ENCODE measurements at places on chromosomes 12 and 14.

- DNase-seq: no peak
Measured at GRCh38 chr14:85575617-85575898, 45.6 kb downstream of the FLRT2 start.

DNA sequence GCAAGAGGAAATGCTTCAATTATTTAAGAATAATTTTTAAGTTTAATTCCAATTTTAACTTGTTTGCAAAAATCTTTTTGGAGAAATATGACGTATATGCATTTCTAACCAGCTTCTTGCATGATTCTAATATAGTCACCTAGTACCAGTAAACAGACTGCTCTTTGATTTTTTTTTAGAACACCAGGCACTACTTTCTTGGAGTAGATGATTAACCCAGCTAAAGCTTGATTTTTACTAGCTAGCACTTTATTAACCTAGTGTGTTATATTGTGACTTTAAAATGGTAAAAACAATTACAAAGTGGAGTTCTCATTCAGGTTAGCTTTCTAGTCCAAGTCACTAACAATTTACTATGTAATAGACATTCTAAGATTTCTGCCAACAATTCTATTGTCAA is 32.6 kb upstream of the FGD4 start:
- no peak for DNase-seq

DNA sequence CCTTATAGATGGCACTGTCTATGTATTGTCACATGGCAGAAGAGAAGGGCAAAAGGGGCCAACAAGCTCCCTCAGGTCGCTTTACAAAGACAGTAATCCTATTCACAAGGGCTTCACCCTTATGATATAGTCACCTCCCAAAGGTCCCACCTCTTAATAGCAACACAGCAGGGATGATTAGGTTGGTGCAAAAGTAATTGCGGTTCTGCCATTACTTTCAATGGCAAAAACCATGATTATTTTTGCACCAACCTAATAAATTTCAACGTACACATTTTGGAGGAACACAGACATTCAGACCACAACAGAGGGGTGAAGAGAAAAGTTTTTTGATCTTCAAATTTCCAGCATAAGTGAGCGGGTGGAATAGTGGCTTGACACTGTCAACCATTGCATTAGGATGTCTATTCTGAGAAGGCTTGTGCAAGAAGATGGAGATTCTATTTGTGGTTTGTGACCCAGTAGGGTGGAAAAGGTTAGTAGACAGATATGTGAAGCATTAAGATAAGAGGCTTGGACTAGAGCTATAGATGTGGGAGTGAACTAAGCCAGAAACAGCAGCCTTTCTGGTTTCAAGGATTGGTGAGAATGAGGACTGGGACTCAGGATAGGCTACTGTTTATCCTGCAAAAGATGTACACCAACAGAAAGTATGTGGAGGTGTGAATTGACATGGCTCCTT is 75.5 kb upstream of the CPSF6 start:
- no peak for DNase-seq

DNA sequence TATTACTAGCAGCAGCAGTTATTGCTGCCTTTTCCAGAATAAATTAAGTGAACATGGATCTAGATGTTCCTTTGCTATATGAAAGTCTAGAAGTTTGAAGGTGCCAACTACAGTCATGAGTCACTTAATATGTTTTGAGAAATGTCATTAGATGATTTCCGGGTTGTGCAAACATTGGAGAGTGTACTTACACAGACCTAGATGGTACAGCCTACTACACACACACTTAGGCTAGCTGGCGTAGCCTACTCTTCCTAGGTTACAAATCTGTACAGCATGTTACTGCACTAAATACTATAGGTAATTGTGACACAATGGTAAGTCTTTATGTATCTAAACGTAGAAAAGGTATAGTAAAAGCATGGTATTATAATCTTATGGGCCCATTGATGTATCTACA is 368.1 kb downstream of the PDZRN4 start:
- no peak for DNase-seq

- no peak for DNase-seq
Measured at GRCh38 chr12:98669751-98670150, 24.7 kb downstream of the APAF1 start.

GRCh38 chr12:2098852-2099251 is 46.1 kb downstream of the CACNA1C start:
- no peak for DNase-seq

- no peak for DNase-seq
Measured at GRCh38 chr12:77992760-77993159, 162.1 kb downstream of the NAV3 start.

DNA sequence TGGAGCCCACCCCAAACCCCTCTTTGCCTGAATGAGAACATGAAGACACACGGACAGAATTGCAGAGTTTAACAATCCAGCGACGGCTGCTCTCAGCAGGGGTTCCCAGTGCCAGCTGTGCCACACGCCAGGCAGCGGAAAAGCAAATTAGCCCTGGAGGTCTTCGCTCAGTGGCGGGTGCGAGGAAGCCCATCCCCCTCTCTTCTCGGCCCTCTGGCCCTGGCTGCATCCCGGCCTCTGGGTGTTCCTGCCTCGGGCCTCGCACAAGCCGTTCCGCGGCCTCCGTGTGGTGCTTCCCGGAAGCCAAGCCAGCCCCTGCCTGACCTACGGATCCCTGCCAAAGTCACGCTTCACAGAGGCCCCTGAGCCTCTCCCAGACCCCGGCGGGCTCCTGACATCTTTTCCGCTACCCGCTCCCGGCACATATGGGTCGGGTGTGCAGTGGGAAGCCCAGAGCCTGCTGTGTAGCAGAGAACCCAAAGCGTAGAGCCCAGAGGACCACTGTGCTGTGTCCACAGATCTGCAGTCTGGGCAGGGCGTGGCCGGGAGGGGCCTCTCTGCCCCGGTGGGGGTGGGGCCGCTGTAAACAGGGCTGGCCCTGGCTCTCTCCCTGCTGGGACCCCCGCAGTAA is 70.7 kb upstream of the GALNT9 start:
- DNase-seq: no peak

- DNase-seq: no peak
Measured at GRCh38 chr12:124159655-124160054, 135.2 kb upstream of the RFLNA start.

GRCh38 chr12:132527186-132527882 is 37.4 kb downstream of the FBRSL1 start:
- DNase-seq: no peak

DNA sequence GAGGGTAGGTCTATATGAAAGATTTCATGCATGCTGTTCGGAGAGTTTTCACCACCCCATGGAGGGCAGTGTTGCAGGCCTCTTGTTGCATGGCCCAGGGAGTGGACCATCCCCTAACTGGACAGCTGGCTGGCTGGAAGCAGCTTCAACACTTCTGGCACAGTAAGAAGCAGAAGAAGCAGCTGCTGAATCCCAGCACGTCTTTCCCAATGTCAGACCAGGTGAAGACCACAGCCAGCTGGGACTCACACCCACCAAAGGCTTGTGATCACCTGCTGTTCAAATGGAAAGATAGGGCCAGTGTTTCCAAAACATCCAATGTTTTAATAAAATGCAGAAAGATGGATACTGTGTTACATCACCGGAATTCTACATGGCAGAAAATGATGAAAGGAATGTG is 1423.6 kb downstream of the AACS start:
- DNase-seq: no peak

DNA sequence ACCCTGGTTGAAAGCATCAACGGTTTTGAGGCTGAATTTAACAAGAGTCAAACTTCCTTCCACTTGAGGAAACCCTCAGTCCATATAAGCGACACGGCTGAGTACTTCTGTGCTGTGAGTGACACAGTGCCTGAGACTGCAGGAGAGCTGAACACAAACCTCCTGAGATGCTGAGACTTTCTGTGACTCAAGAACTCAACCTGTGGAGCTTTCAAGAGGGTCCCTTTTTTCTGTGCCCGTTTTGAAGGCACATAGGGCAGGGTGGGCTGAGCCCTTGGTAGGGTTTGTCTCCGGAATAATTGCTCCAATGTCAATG is 305.3 kb upstream of the OR4E1 start:
- no peak for DNase-seq

DNA sequence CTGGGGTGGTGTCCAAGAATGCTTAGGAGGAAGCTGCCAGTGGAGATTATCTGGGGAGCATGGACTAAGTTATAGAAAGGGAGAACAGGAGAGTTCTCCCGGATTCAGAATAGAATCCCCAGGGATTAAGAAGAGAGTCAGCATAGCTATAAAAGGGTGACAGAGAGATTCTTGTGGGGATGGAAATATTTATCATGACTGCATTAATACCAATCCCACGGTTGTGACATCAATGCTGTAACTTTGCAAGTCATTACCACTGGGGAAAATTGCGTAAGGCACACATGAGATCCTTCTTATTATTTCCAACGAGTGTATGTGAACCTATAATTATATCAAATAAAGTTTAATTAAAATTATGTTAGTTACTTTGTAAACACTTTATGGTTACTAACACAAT is 447.9 kb upstream of the TMEM132C start:
- DNase-seq: no peak

- no peak for DNase-seq
Measured at GRCh38 chr12:27064397-27065342, 17.7 kb downstream of the C12orf71 start.

- no peak for DNase-seq
Measured at GRCh38 chr12:31325524-31325875, 450 bp downstream of the SINHCAF start.

DNA sequence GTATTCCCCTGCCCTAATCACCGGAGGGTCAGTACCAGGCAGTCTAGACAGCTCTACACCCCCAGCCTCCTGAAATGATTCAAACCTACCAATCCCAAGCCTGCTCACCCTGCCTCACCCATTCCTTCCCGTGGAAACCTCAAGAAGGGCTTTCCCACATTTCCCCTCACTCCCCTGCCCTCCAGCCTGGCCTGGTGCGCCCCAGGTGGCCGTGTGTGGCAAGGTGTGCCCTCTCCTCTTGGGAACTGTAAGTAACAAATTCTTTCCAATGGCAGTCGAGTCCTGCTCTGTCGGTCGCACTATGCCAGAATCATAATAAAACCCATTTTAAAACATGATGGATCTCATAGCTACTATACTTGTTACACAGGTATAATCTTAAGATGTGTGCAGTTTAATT is 13.9 kb upstream of the DEGS2 start:
- DNase-seq: no peak

- no peak for DNase-seq
Measured at GRCh38 chr14:39568809-39569538, 136.7 kb upstream of the FBXO33 start.

- DNase-seq: no peak
Measured at GRCh38 chr14:69504775-69505174, 20.2 kb downstream of the PLEKHD1 start.

DNA sequence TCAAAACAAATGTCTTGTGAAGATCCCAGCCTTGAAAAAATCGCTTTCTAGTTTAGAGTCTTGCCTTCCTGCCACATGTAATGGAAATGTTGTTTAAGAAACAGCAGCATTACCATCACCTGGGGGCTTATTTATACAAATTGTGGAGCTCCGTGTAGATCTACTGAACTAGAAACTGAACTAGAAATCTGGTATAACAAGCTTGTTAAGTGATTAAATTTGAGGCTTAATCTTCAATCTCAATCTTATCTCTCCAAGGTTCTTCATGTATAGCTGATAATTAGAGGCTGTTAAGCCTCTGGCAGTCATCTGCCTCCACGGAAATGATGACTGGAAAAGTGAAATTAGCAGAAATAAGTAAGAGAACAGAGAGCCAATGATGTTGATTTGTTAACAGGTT is 92.0 kb upstream of the FGD4 start:
- DNase-seq: no peak

GRCh38 chr14:49545716-49546115 is 40.5 kb downstream of the RPS29 start:
- no peak for DNase-seq

- DNase-seq: no peak
Measured at GRCh38 chr12:116693286-116694227, 44.3 kb downstream of the SPRING1 start.

DNA sequence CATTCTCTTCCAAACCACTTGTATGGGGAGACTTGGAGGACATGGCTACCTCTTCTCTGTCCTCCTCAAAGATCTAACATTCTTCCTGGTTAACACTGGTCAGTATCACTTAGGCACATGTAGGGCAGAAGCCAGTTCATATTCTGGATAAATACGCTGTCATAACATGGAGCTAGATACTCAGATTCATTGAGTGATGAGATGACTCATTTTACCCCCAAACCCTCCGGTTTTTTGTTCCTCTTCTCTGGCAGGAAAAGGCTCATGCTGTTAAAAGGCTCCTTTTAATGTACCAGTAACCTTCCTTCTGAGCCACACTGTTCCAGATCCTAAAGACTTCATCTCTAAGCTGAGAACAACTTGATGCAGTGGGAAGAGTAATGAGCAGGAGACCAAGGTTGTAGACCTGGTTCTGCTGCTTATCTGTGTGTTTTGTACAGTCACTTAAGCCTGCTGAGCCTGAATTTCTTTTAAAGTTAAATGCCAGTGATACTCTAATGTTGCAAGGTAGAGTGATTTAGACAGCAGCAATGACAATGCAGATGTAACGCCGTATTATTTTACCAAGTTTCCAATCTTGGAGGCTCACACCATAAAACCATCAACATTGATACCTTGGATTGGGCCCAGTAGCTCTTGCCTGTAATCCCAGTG is 57.3 kb upstream of the ELK3 start:
- DNase-seq: no peak

- no peak for DNase-seq
Measured at GRCh38 chr14:104986487-104987164, 1.0 kb downstream of the CLBA1 start.
